ENCODE measurements at places on chromosomes 12 and 14. TPM values are rescaled to one million over a fixed set of nuclear protein-coding genes. Genes with fewer than 3 reads are reported as not detected.

Gene PIK3C2G
- not detected for total RNA-seq

Gene MAP3K9
- total RNA-seq = 0.53 TPM

Gene CATSPERB
- not detected for total RNA-seq

Gene ADCY4
- not detected for total RNA-seq

Gene C12orf60
- total RNA-seq = 1.5 TPM

Gene PPP4R4
- 0.75 TPM for total RNA-seq

Gene SERPINA5
- not detected for total RNA-seq

Gene DPPA3
- not detected for total RNA-seq

Gene LRTM2
- not detected for total RNA-seq

Gene SYNE3
- total RNA-seq = 5.2 TPM

Gene TESPA1
- not detected for total RNA-seq

Gene SMIM41
- not detected for total RNA-seq

Gene PTCSC3
- total RNA-seq = not detected

Gene ASCL1
- not detected for total RNA-seq

Gene TAS2R14
- total RNA-seq = 0.99 TPM

Gene RTL1
- total RNA-seq = not detected

Gene DPF3
- 4.7 TPM for total RNA-seq

Gene GUCY2C
- not detected for total RNA-seq

Gene CD163L1
- total RNA-seq = 11.2 TPM

Gene OVCH1
- total RNA-seq = 0.64 TPM

Gene SDR39U1
- 24.2 TPM for total RNA-seq

Gene KRT6A
- total RNA-seq = not detected

Gene SLC25A47
- not detected for total RNA-seq

Gene NEUROD4
- not detected for total RNA-seq

Gene TMED10
- 398 TPM for total RNA-seq

Gene LGR5
- total RNA-seq = not detected

Gene LALBA
- total RNA-seq = not detected

Gene HCAR3
- total RNA-seq = not detected

Gene STAB2
- total RNA-seq = 1.4 TPM

Gene ANO4
- 0.99 TPM for total RNA-seq

Gene SLC25A21
- total RNA-seq = 1.9 TPM

Gene TCP11L2
- 13.4 TPM for total RNA-seq

Gene RNF212B
- not detected for total RNA-seq

Gene AMDHD1
- total RNA-seq = 0.16 TPM

Gene PARPBP
- total RNA-seq = 6.2 TPM

Gene LRRK2
- total RNA-seq = 3.7 TPM

Gene SLIRP
- 295 TPM for total RNA-seq

Gene PTHLH
- total RNA-seq = 3.3 TPM
